ENCODE measurements at places on chromosomes 13 and 19.

DNA sequence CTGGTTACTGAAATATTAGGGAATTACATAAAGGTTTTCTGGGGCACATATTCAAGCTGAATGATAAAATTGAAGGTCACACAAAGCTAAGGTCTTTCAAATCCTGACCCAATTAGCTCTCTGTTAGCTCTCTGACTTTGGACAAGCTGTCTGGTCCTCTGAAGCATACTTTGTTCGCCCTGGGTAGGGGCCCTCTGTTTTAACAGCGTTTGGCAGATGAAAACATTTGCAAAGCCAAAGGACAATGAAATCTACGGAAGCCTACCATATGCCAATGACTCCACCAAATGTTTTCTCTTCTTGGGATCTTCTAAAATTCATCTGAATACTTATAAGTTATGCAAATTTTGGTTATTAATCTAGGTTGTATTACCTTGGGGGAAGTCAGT lies 14.5 kb upstream of the GJA3 start:
- DNase-seq = no peak

DNA sequence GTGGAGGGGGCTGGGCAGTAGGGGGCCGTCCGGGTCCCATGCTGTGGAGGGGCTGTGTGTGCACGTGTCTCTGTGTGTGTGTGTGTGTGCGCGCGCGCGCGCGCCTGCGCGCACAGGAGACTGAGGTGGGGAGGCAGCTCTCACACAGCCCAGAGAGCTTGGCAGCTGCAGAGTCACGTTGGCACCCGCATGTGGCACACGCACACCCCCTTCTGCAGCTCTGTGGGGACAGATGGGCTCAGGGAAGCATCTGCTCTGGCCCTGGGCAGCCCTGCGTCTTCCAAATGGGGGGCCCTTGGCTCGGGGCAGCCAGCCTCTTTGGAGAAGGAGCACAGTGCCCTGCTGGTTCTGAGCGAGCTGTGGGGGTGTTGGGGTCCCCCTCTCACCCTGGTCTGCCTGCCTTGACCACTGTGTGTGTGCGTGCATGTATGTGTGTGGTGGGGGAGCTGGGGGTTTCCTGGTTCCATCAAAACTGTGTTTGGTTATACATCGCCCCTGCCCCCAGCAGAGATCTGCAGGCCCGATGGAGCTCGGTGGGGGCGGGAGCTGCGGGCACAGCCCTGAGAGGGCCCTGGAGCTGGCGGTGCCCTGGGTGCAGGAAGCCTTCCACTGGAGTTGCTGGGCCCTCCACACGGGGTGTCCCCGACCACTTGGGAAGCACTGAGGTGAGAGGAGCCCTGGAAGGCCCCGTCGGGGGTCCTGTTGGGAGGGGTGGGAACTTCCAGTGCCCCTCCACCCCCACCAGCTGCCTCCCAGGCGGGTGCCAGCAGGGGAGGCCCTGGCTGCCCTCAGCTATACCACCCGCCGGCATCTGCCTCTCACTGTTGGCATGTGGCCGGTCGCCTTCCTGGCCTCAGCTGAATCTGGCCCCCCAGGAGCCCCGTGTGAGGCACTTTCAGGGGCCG lies 67.1 kb downstream of the KDM4B start:
- no peak for DNase-seq

GRCh38 chr13:23844132-23844531 lies 45.1 kb downstream of the MIPEP start:
- DNase-seq = no peak

- no peak for DNase-seq
Measured at GRCh38 chr19:4494691-4495064, 22.6 kb downstream of the HDGFL2 start.

DNA sequence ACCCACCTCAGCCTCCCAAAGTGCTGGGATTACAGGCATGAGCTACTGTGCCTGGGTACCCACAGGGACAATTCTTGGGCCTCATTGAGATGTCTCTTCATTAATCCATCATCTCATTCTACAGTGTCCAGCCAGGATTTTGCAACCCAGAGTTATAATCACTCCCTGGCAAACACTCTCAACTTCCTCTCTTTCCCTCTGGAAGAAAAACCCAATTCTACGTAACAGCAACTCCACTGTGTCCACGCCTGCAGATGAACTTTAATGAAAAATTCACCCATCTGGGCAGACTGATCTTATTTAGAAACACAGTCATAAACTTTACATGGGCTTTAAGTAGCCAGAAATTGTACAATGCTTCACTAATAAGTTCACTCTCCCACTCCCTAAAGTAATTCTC lies 90.1 kb upstream of the ABCC4 start:
- DNase-seq = no peak

DNA sequence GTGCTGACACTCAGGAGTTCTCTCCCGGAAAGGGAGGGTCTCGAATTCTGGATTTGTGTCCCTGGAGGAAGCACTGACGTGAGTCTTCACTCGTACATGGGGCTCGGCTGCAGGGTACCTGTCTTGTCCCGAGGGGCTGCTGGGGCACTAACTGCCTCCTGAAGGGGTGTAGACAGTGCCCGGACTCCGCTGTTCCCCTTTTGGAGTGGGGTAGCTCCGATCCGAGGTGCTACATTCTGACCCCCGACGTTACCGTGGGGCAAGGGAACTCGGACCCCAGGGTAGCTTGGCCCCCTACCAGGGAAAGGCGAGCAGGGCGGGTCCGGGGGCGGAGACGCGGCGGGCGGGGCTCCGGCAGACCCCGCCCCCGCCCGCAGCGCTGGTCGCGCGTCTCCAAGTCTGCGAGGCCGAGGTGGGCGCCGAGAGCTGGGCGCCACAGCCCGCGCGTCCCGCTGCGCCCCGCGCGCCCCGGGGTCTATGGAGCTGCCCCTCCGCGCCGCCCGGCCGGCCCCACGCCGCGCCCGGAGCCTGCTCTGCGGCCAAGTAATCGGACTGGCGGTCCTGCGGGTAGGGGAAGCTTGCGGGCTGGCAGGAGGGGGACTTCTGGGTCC lies at the start of gene NPAS1:
Gene NPAS1 (plus strand): TSS at position 407 of the 611 bp plus-strand sequence. CDS start 1,211 bp downstream, outside the sequence.
- DNase-seq = no peak

Data from T-helper 9 cell (primary cell).